ENCODE measurements at places on chromosomes 5 and 9.

- no peak for DNase-seq
Measured at GRCh38 chr9:27371382-27371781, 74.4 kb upstream of the EQTN start.

- no peak for DNase-seq
Measured at GRCh38 chr5:134494780-134495179, 30.7 kb upstream of the JADE2 start.

DNA sequence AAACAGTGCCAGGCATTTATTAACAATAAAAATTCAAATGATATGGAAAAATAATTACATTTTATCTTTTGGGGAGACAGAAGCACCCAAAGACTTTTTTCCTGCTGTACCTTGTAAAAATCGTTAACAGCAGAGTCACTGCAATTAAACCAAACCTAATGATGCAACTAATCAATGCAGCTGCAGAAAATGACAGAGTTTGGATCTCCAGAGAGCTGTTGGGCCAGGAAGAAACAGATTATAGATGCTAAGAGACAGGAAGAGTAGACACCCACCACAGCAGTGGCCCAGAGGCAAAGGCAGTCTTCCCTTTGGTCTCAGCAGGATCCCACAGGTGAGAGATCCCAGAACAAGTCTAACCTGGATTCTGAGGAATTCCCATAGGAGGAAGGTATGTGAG, 53.0 kb downstream of the SPOCK1 start:
- no peak for DNase-seq

DNA sequence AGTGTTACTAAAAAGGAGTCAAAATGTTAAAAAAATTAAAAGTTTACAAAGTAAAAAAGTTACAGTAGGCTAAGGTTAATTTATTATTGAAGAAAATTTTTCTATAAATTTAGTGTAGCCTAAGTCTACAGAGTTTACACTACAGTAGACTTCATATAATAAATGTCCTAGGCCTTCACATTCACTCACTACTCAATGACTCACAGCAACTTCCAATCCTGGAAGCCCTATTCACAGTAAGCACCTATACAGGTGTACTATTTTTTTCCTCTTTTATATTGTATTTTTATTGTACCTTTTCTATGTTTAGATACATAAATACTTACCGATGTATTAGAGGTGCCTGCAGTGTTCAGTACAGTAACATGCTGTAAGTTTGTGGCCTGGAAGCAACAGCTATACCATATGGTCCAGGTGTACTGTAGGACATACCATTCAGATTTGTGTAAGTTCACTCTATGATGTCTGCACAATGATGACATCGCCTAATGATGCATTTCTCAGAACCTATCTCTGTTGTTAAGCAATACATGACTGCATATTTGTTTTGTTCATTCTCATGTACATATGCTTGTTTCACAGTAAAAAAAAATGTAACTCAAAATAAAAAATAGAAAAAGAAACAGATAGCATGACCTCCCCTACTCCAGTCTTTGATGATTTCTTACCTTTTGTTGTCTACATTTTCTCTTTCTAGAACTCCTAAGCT, 64.7 kb downstream of the NR3C1 start:
- DNase-seq, result no peak

- DNase-seq, result no peak
Measured at GRCh38 chr5:58813855-58814254, 231.0 kb downstream of the RAB3C start.

GRCh38 chr9:34665067-34665380, 2.6 kb upstream of the CCL27 start:
- DNase-seq, result no peak
